ENCODE measurements at places on chromosomes 1 and 21. TPM values are rescaled to one million over a fixed set of nuclear protein-coding genes. Genes with fewer than 3 reads are reported as not detected.
A peak's percentile ranks its signal among the peaks of the same experiment; 100 is the strongest.

DNA sequence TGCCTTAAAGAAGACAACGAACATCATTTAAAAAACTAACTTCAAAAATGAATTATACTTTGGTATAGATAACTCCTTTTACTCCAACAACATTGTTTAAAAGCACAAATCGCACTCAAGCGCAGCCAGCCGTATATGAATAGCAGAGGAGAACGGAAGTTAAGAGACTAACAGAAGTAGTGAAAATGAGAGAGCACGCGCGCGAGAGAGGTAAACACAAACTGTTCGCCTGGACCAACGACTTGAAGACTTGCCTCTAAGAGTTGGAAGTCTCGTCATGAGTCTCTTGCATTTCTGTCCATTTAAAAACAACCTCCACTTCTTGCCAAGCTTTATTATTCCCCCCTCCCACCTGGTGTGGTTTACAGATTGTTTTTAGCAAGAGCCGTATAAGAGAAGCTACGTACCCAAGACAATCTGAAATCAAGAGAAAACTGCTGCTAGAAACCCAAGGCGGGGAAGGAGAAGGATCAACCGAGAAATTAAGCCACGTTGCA, 479 bp downstream of the SELENOF start:
- peak overlapping the region; percentile 96 for H3K4me3 ChIP-seq
- H3K4me1 ChIP-seq: peaks cover 43% of the 10 kb centered on the region
- no peaks in the 10 kb centered on the region for H3K27me3 ChIP-seq
- H3K36me3 ChIP-seq: no peaks in the 10 kb centered on the region
- peak; percentile 14 for DNase-seq

BSND gene
- not detected for total RNA-seq

GRCh38 chr1:231499148-231499763, 29.2 kb upstream of the TSNAX start:
- H3K36me3 ChIP-seq: no peaks in the 10 kb centered on the region
- H3K4me1 ChIP-seq: no peaks in the 10 kb centered on the region
- no peaks in the 10 kb centered on the region for H3K27me3 ChIP-seq
- H3K27ac ChIP-seq: no peak overlapping the region

COL6A2 gene
- total RNA-seq: 25.1 TPM

GRCh38 chr1:88922214-88922613, 30.8 kb upstream of the GTF2B start:
- H3K27ac ChIP-seq: no peak overlapping the region
- H3K36me3 ChIP-seq: no peaks in the 10 kb centered on the region
- no peak overlapping the region for H3K4me3 ChIP-seq
- no peak for DNase-seq
- no peaks in the 10 kb centered on the region for H3K27me3 ChIP-seq
- no peaks in the 10 kb centered on the region for H3K4me1 ChIP-seq
